Fibroblast of lung (primary cell): ENCODE measurements at places on chromosomes 3 and 15. TPM values are rescaled to one million over a fixed set of nuclear protein-coding genes. Genes with fewer than 3 reads are reported as not detected.

FETUB gene
- not detected in 2 replicates for total RNA-seq

NRROS gene
- under 0.01 and 0.33 TPM in 2 replicates for total RNA-seq

POPDC2 gene
- total RNA-seq = 0.17 and 0.26 TPM in 2 replicates

GHSR gene
- total RNA-seq = not detected in 2 replicates

FEZF2 gene
- not detected in 2 replicates for total RNA-seq

PARP9 gene
- 44.2 and 56.0 TPM in 2 replicates for total RNA-seq

PLS1 gene
- total RNA-seq = 0.51 and 0.83 TPM in 2 replicates

ANKRD63 gene
- total RNA-seq = not detected in 2 replicates

ERICH6 gene
- under 0.01 TPM in 1 of 2 replicates, not detected in the other for total RNA-seq

SPINK8 gene
- not detected in 2 replicates for total RNA-seq

RHCG gene
- under 0.01 TPM in 1 of 2 replicates, not detected in the other for total RNA-seq

RGMA gene
- total RNA-seq = 1.3 and 1.5 TPM in 2 replicates

CRYGS gene
- 0.99 and 1.0 TPM in 2 replicates for total RNA-seq
